ENCODE measurements at places on chromosomes 3 and 15. TPM values are rescaled to one million over a fixed set of nuclear protein-coding genes. Genes with fewer than 3 reads are reported as not detected.

GRCh38 chr3:76664816-76665215 is 375.1 kb upstream of the ROBO2 start:
- peaks cover 3% of the 10 kb centered on the region for H3K4me1 ChIP-seq
- H3K27ac ChIP-seq = no peak overlapping the region
- no peaks in the 10 kb centered on the region for H3K27me3 ChIP-seq
- no peak overlapping the region for H3K4me3 ChIP-seq

DNA sequence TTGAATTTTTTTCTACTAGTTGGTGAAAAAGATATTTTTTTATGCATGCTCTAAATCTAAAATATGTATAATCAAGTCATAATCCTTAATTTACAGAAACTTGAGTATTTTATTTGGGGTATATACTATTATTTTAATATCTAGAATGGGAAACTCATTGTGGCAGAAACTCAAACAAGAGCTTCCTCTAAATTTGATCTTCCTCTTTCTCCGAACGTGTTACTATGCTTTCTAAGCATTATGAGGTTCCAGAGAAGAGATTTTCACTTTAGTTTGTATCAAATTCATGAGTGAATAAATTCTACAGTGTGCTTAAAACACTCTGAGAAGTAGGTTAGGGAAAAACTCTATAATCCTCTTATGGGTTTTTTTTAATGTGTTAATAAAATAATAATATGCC is 173.1 kb downstream of the POTEB3 start:
- peaks cover 7% of the 10 kb centered on the region for H3K27me3 ChIP-seq
- H3K36me3 ChIP-seq = peaks cover 10% of the 10 kb centered on the region

The ZNF662 gene
- 1.4 TPM for total RNA-seq

DNA sequence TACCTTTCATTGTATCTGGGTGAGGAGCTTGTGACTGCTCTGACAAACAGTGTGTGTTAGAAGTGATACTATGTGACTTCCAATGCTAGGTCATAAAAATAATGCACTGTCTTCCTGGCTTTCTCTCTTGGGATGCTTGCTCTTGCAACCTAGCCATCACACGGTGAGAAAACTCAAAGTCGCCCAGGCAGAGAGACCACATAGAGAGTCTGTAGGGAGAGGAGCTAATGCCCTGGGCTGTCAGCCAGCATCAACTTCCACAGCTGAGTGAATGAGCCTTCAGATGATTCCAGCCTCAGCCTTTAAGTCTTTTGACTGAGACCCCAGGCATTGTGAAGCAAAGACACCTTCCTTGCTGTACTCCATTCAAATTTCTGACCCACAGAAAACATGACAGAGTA is 220.6 kb upstream of the SGO1 start:
- no peak overlapping the region for H3K27ac ChIP-seq
- H3K36me3 ChIP-seq = no peaks in the 10 kb centered on the region
- no peak for DNase-seq

- peaks cover 4% of the 10 kb centered on the region for H3K27me3 ChIP-seq
- H3K4me3 ChIP-seq = peak overlapping the region; percentile 93
- peak; percentile 62 for DNase-seq
- H3K27ac ChIP-seq = peak overlapping the region; percentile 99
- H3K36me3 ChIP-seq = peaks cover under 1% of the 10 kb centered on the region
These were observed 7.5 kb downstream of the SOX14 start for GRCh38 chr3:137771401-137772213.

The KCNAB1 gene
- not detected for total RNA-seq

- no peak overlapping the region for H3K27ac ChIP-seq
- no peaks in the 10 kb centered on the region for H3K36me3 ChIP-seq
- peak overlapping the region; percentile 89 for H3K4me3 ChIP-seq
- peak; percentile 65 for DNase-seq
- peaks cover 12% of the 10 kb centered on the region for H3K4me1 ChIP-seq
- H3K27me3 ChIP-seq = peaks cover 11% of the 10 kb centered on the region
These were observed 87.0 kb upstream of the ALDH1L1 start for GRCh38 chr3:126267169-126267975.

GRCh38 chr15:68271854-68272471 is 5.6 kb upstream of the FEM1B start:
- DNase-seq = no peak
- no peaks in the 10 kb centered on the region for H3K27me3 ChIP-seq
- H3K4me1 ChIP-seq = peaks cover 31% of the 10 kb centered on the region
- H3K4me3 ChIP-seq = no peak overlapping the region

- H3K27ac ChIP-seq = no peak overlapping the region
- no peak for DNase-seq
- no peaks in the 10 kb centered on the region for H3K36me3 ChIP-seq
- H3K4me1 ChIP-seq = peaks cover 6% of the 10 kb centered on the region
- no peak overlapping the region for H3K4me3 ChIP-seq
These were observed 39.6 kb downstream of the LNP1 start for GRCh38 chr3:100440895-100441294.

The RETNLB gene
- total RNA-seq = not detected

DNA sequence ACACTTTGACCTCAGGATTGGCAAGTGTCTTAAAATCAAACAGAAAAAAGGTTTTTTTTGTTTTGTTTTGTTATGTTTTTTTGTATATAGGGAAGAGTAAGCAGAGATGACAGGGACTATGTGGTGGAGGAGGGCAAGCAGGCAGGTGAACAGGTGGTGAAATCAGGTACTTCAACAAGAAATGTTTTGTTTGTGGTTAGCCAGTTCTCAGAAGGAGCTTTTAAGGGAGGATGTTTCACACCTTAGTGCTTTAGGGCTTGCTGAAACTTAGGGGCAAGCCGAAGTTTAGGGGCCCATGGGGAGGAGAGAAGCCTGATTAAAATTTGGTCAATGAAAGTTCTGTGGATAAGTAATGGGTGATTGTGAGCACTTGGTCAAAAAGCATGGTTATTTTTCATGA is 370.7 kb upstream of the SLCO3A1 start:
- no peak overlapping the region for H3K4me3 ChIP-seq
- H3K36me3 ChIP-seq = no peaks in the 10 kb centered on the region
- no peak for DNase-seq
- H3K27ac ChIP-seq = no peak overlapping the region

GRCh38 chr15:32007355-32007960 is 22.9 kb upstream of the CHRNA7 start:
- H3K4me3 ChIP-seq = no peak overlapping the region
- no peak for DNase-seq
- H3K27me3 ChIP-seq = peaks cover 1% of the 10 kb centered on the region
- no peaks in the 10 kb centered on the region for H3K4me1 ChIP-seq
- no peak overlapping the region for H3K27ac ChIP-seq
- H3K36me3 ChIP-seq = no peaks in the 10 kb centered on the region

DNA sequence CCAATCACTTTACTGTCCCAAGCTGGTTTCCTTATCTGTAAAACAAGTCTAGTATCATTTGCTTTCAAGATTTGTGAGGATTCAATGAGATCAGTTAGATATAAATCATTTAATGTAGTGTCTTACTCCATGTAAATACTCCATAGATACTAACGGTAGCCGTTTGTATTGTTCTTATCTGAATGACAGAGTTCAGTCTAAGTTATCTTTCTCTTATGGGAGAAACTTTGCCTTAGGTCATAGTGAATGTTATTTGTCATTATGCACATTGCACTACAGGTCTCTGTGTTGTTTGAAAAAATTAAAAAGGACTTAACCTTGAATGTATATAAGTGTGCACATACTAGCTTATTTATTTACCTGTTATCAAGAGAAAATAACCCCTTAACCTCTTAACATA is 44.7 kb downstream of the MBNL1 start:
- H3K4me1 ChIP-seq = peaks cover 5% of the 10 kb centered on the region
- H3K27me3 ChIP-seq = no peaks in the 10 kb centered on the region
- no peaks in the 10 kb centered on the region for H3K36me3 ChIP-seq
- H3K4me3 ChIP-seq = no peak overlapping the region
- H3K27ac ChIP-seq = no peak overlapping the region

GRCh38 chr15:73809728-73810501 is 56.8 kb upstream of the INSYN1 start:
- no peak overlapping the region for H3K4me3 ChIP-seq
- no peak overlapping the region for H3K27ac ChIP-seq
- no peak for DNase-seq
- peaks cover 5% of the 10 kb centered on the region for H3K27me3 ChIP-seq

The SPINK8 gene
- total RNA-seq = not detected
